ENCODE measurements at places on chromosomes 4 and X. TPM values are rescaled to one million over a fixed set of nuclear protein-coding genes. Genes with fewer than 3 reads are reported as not detected.

DNA sequence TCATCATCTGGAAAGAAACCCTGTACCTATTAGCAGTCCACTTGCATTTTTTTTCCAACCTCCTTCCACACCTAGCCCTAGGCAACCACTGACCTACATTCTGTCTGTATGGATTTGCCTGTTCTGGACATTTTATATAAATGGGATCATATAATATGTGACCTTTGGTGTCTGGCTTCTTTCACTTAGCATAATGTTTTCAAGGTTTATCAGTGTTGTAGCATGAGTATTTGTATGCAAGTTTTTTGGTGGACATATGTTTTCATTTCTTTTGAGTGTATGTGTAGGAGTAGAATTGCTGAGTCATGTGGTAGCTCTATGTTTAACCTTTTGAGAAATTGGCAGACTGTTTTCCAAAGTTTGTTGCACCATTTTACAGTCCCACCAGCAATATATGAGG, 198.6 kb downstream of the CEP135 start:
- no peak for DNase-seq

PF4V1 gene
- polyA plus RNA-seq: 0.31 TPM

GRCh38 chrX:40953369-40953768, 131.9 kb upstream of the USP9X start:
- no peak for DNase-seq

FAM184B gene
- polyA plus RNA-seq: 0.61 TPM

GRCh38 chrX:140710710-140711109, 1.2 kb downstream of the LINC00632 start:
- DNase-seq: no peak

All from right renal cortex interstitium (tissue), 3 donors.